HS-27A (cell line): ENCODE measurements at places on chromosomes 5 and 9.

- DNase-seq: no peak
Measured at GRCh38 chr5:170525470-170526211, 21.8 kb downstream of the KCNIP1 start.

DNA sequence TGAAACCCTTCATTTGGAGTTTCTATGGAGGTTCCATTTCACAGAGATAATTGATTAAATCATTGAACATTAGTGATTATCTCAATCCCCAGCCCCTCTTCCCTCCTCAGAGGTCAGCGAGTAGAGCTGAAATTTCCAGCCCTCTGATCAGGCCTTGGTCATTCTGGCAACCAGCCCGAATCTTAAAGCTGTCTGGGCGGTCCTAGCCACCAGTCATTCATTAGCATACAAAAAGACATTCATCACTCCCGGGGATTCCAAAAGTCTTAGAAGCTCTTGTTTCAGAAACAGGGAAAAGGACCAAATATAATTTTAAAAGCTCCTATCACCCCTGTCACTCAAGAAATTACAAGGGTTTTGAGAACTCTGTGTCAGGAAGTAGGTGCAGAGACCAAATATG, 41.3 kb downstream of the ZNF474 start:
- DNase-seq: no peak

DNA sequence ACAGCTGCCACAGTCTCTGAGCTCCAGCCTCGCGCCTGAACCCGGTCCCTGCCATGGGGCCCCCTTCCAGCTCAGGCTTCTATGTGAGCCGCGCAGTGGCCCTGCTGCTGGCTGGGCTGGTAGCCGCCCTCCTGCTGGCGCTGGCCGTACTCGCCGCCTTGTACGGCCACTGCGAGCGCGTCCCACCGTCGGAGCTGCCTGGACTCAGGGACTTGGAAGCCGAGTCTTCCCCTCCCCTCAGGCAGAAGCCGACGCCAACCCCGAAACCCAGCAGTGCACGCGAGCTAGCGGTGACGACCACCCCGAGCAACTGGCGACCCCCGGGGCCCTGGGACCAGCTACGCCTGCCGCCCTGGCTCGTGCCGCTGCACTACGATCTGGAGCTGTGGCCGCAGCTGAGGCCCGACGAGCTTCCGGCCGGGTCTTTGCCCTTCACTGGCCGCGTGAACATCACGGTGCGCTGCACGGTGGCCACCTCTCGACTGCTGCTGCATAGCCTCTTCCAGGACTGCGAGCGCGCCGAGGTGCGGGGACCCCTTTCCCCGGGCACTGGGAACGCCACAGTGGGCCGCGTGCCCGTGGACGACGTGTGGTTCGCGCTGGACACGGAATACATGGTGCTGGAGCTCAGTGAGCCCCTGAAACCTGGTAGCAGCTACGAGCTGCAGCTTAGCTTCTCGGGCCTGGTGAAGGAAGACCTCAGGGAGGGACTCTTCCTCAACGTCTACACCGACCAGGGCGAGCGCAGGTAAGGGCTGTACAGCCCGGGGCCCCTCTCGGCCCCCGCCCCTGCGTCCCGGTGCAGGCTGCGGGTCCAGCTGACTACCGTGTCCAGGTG, 509 bp downstream of the LVRN start:
- no peak for DNase-seq

DNA sequence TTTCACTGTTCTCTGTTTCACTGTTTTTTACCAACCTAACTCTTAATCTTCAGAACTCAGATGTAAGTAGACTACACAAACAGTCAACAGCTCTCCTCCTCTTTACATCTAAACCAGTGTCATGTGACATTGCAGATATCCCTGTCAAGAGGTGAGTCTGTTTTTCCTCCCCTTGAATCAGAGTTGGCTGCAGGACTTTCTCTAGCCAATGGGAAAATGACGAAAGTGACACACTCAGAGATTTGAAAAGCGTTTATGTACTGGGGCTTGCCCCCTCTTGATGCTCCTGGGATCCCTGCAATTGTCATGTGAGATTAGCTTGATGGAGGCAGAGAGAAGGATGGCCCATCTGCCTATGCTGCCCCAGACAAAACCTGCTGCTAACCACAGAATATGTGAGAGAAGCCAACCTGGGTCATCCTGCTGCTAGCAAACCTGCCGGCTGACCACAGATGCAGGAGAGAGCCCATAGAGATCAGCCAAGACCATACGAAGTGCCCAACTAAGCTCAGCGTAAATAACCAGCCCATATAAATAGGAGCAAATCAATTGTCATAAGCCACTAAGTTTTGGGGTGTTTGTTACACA, 111.1 kb downstream of the ASTN2 start:
- DNase-seq: no peak

GRCh38 chr5:151315998-151316597, 12.5 kb upstream of the SLC36A3 start:
- no peak for DNase-seq

- DNase-seq: no peak
Measured at GRCh38 chr9:76018761-76019160, 128.3 kb downstream of the PCSK5 start.

DNA sequence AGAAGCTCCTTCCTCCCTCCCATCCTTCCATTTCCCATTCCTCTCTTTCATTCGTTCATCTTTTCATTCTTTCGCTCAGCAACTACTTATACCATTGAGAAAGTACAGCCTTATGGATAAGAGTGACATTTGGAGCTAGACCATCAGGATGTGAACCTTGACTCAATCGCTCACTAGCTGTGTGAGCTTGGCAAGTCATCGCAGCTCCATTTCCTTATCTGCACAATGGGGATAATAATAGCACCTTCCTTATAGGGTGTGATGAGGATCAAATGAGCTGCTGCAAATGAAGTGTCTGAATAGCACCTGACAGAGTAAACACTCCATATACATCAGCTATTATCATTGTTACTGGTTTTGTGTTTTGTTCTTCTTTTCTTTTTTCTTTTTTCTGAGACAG, 28.1 kb upstream of the SYNPO start:
- DNase-seq: no peak

DNA sequence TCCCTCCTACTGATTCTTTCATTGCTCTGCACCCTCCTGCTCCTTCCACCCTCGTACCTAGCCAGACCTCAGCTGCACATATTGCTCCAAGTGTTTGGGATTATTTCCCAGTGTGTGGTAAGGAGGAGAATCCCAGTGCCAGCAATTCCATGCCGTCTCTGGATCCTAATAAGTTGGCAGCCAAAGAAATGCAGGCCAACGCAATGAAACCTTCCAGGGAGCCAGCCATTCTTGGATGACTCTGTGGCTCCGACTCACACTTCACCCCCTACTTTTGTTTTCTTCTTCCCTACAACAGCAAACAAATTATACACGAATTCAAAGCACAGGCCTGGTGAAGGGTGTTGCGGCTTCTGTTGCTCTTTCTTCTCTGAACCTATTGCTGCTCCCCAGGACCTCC, 82.5 kb upstream of the SLC1A3 start:
- DNase-seq: no peak

- DNase-seq: no peak
Measured at GRCh38 chr5:146635443-146635842, 119.5 kb upstream of the GPR151 start.

GRCh38 chr5:122181863-122182262, 52.5 kb downstream of the ZNF474 start:
- DNase-seq: no peak
